ENCODE measurements at places on chromosomes 4 and X. TPM values are rescaled to one million over a fixed set of nuclear protein-coding genes. Genes with fewer than 3 reads are reported as not detected.

DNA sequence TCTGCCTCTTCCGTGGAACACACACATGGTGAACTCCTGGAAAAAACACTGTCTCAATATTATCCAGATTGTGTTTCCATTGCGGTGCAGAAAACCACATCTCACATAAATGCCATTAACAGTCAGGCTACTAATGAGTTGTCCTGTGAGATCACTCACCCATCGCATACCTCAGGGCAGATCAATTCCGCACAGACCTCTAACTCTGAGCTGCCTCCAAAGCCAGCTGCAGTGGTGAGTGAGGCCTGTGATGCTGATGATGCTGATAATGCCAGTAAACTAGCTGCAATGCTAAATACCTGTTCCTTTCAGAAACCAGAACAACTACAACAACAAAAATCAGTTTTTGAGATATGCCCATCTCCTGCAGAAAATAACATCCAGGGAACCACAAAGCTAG, 87.9 kb downstream of the TET2 start:
- H3K27me3 ChIP-seq, result no peaks in the 10 kb centered on the region
- no peak overlapping the region for H3K4me3 ChIP-seq

DNA sequence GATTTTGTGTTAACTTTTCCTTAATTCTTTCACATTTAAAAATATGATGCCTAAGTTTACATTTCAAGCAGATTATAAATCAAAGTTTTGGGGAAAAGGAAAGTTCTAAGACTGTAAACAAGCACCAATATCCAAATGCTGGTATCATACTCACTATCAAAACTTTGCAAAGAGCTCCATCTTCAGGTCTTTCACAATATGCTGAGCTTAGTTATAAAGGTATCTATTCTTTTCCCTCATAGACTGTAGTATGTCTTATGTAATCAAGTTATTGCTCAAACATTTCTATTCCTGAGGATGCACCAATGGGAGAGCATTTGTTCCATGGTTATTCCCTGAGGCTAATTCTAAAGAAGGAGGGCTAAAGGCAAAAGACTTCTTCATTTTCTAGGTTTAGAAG, 207.9 kb upstream of the FAM241A start:
- H3K36me3 ChIP-seq, result no peaks in the 10 kb centered on the region
- DNase-seq, result no peak
- no peaks in the 10 kb centered on the region for H3K27me3 ChIP-seq
- no peak overlapping the region for H3K27ac ChIP-seq
- no peak overlapping the region for H3K4me3 ChIP-seq

GRCh38 chrX:14355556-14355955, 173.8 kb upstream of the GLRA2 start:
- H3K4me3 ChIP-seq, result no peak overlapping the region
- no peak overlapping the region for H3K27ac ChIP-seq
- H3K27me3 ChIP-seq, result no peaks in the 10 kb centered on the region
- no peak for DNase-seq
- no peaks in the 10 kb centered on the region for H3K4me1 ChIP-seq

Gene PRKG2
- total RNA-seq, result 2.1 TPM

Gene PDCL2
- total RNA-seq, result not detected
